ENCODE measurements at places on chromosomes 1 and 21.
A peak's percentile ranks its signal among the peaks of the same experiment; 100 is the strongest.

DNA sequence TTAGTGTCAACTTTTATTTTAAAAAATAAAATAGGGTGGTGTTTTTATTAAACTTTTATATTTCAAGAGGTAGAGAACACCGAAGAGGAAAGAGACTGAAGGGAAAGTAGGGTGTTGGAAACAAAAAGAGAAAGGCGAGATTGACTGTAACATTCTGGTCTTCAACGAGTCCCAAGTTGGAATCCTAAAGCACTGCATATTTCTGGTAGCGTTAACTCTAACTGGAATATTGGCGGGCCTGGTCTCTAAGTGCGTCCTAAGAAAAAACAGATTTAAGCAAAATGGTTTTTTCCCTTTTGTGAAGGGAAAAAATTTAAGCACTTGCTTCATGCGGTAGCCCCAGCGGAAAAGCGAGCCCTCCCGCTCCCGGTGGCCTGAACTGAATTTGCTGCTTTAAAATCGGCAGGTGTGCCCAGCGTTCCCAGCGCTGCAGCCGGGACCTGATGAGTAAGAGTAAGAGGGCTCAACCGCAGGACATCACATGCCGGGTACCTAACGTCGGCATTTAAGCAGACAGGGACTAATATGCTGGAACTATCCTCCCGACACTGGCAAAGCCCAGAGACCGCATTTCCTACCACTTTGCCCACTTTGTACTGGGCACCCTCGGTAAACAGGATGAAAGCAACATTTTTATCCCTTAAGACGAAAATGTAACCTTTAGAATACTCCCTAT is 30.5 kb upstream of the NFIA start:
- DNase-seq: no peak

DNA sequence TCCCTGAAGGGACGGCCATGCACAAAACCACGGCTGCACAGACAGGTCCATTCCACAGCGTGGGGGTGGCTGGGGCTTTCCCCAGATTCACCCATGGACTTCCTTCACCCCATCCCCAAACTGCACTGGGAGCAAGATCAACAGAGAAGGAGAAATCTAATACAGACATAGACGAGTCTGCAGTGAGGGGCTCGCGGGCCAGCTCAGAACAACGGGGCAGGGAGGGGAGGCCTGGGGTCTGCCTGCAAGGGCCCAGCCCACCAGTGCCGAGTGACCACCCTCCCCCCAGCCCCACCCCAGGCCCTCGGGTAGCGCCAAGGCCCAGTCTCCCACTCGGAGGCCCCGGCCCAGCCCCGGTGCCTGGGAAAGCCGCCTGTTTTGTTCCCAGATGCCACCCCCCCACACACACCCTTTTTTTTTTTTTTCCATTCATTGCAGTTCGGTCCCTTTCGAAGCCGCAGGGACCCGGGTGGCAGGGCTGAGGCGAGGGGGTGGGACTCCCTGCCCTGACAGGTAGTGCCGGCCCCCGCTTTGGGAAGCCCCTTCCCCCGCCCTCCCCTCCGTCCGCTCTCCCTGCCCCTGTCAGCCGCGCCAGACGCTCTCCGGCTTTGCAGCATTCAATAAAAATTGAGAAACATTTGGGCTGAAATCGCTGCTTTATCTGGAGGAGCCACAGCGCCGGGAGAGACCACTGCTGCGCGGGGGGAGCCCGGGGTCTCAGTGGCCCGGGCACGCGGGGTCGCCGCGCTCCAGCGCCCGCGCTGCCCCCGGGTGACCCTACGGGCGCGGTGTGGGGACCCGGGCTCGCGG is 543 bp upstream of the EPHB2 start:
- peak; percentile 15 for DNase-seq

- DNase-seq: no peak
Measured at GRCh38 chr1:155893389-155894142, 17.6 kb downstream of the RIT1 start.

- DNase-seq: no peak
Measured at GRCh38 chr21:16579538-16579937, 849.8 kb downstream of the USP25 start.

GRCh38 chr1:109784551-109785252 is 21.0 kb upstream of the EPS8L3 start:
- no peak for DNase-seq

DNA sequence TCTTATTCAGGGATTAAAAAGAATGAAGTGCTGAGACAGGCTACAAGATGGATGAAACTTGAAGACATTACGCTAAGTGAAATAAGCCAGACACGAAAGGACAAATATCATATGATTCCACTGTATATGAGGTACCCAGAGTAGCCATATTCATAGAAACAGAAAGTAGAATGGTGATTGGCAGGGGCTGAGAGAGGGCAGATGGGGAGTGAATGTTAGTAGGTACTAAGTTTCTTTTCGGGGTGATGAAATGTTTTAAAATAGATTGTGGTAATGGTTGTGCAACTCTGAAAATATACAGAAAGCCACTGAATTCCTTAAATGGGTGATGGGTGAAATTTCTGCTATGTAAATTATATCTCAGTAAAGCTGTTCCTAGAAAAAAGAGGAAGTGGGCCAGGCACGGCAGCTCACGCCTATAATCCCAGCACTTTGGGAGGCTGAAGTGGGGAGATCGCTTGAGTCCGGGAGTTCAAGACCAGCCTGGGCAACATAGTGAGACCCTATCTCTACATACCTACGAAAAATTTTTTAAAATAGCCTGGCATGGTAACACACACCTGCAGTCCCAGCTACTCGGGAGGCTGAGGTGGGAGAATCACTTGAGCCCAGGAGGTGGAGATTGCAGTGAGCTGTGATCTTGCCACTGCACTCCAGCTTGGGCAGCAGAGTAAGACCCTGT is 15.9 kb downstream of the SLC27A3 start:
- no peak for DNase-seq

DNA sequence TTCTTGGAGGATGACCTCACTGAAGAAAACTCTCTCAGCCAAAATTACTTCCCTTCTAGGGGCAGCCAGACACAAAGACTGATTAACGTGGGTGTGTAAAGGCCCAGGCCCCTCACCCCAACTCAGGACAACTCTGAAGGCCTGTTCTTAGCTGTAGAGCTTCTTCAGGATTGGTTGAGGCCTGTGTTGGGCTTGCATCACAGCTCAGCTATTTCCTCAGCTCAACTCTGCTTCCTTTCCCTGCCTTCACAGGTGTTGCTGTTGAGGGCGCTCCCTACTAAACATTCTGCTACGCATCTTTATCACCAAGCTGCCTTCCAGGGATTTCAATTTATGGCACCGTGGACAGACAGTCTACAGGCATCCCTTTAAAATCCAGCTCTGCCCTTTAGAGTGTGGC is 36.8 kb downstream of the MAB21L3 start:
- DNase-seq: no peak

DNA sequence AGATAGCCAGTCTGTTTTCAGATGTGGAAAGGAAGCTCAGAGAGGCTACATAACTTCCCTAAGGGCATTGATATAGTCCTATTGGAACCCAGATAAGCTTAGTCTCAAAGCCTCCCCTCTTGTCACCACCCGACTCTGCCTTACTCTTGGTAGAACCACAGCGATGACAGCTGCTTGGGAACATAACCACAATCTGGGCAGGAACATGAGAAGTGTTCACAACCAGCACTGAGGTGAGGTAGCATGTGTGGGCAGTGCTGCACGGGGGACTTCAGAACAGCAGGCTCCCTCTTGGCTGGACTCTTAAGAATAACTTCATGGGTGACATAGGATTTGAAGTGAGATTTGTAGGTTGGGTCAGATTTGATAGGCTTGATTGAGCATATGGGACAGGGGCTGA is 9.3 kb upstream of the S100A10 start:
- DNase-seq: no peak

DNA sequence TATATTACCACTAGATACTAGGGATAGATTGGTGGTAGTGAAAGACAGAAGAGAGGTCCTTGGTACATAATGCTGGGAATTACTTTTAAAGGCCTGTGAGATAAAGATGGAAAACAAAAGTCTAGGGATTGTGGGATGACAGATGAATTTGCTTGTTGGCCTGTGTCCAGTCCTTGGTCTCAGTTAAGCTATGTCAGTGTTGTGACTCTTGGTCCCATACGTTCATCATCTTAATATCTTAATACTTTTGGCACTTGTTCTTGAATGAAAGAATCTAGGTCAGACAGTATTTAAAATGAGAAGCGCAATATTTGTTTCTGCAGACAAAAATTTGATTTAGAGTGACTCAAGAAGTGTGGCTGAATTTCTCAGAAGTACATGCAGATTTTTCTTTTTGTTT is 7.6 kb downstream of the RPL5 start:
- no peak for DNase-seq

DNA sequence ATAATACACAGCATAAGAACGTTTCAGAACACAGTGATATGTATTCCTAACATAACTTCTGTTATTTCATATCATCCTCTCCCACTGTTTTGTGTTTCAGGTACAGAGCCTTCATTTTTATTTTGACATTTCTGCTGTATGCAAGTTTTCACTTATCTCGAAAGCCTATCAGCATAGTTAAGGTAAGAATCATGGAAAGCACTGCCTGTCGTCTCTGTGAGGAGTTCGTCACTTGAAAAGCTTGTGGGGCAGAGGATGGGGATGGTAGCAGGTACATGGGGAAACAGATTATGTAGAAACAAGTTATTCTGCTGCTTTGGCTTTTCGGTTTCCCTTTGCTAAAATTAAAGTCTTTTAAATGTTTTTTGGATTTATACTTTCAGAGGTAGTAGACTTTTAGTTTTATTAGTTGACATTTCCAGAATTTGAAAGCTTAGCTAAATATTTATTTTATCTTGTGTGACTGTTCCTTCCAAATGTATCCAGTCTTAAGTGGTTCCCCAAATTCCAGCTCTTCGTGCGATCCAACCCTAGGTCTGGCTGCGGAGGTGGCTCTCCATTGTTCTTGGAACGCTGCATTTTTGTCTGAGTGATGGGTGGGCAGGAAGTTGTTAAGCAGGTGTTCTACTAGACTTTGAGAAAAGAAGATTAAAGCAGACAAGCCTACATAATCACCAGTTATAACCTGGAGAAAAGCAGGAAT is 12.2 kb downstream of the SLC37A1 start:
- DNase-seq: no peak

- no peak for DNase-seq
Measured at GRCh38 chr1:206979379-206980043, 9.3 kb upstream of the FCAMR start.

- DNase-seq: no peak
Measured at GRCh38 chr1:220741825-220742224, 6.3 kb upstream of the MTARC2 start.

DNA sequence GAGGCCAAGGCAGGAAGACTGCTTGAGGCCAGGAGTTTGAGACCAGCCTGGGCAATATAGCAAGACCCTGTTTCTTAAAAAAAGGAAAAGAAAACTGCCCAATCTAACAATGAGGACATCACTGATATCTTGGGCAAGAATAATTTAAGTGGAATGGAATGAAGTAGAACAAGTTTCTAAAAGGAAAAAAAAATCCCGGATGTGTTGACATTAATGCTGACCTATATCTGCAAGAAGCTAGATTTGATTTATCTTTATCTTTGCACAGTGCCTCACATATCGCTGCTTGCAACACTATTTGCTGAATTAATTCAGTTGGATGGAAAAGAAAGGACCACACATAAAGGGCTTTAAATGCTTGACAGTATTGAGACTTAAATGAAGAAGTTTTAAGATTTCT is 27.8 kb downstream of the DIPK1A start:
- DNase-seq: no peak

- no peak for DNase-seq
Measured at GRCh38 chr1:28286111-28286510, 26.8 kb downstream of the SESN2 start.

DNA sequence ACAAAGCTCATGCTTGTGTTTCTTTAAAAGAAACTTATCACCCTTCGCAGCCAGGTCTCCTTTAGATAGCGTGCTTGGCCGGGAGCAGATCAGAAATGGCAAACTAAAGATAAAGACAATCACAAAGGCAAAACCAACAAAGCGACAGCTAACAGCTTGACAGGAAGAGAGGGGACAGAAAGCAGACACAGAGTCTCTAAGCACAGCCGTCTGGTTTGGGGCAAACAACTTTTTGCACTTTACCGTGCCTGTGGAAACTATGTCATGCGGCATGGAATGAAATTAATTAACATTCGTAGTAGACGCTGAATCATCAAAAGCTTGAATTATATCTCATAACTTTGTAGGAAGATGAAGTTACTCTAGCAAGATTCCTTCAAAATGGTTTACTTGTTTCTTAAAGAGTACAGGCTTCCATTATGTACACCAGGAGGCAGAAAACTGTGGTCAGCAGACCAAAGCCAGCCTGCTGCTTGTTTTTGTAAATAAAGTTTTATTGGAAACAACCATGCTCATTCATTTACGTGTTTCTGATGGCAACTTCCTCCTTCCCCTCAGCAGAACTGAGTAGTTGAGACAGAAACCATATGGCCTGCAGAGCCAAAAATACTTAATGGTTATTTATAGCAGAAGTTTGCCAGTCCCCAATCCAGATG is 183.2 kb downstream of the KIF26B start:
- no peak for DNase-seq

GRCh38 chr1:231590453-231591198 is 36.0 kb upstream of the DISC1 start:
- no peak for DNase-seq

GRCh38 chr1:69120817-69121216 is 446.9 kb upstream of the LRRC7 start:
- DNase-seq: no peak

GRCh38 chr1:155166471-155167165 is 6.5 kb downstream of the KRTCAP2 start:
- DNase-seq: no peak

GRCh38 chr1:160768295-160768657 is 27.7 kb upstream of the LY9 start:
- peak; percentile 81 for DNase-seq

- no peak for DNase-seq
Measured at GRCh38 chr1:68848017-68848416, 351.1 kb upstream of the DEPDC1 start.

- DNase-seq: no peak
Measured at GRCh38 chr1:38336301-38336923, 289.8 kb upstream of the POU3F1 start.

DNA sequence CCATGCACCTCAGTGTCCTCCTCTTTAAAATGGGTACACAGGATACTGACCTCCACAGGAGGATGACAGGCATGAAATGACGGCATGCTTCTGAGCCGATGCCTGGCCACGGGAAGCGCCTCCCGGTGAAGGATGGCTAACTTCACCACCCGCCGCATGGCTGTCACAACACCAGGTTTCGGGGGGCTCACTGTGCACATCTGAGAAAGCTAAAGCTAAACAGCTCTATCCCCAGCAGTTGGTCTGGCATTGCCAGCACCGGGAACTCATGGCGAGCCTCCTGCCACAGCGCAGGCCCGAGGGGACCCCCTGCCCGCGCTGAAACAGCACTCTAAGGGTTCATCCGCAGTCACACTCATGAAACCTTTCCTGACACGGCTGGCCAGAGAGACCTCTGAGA is 16.0 kb downstream of the NPHP4 start:
- no peak for DNase-seq

DNA sequence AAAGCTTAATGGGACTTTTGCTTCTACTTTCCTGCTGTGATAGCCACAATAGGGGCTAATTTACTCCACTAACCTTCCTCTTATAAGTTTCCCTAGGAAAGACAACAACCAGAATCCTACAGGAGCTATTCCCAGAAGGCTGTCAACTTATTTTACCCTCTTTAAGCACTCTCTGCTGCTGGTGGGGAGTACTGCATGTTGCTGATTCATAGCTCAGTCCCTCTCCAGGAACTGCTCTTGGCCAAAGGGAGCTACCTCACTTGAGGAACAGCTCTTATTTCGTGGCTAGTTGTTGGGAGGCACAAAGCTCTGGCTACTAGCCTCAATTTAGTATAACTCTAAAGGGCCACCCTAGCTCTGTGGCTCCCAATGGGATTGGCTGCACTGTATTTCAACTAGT is 37.2 kb downstream of the ADSS2 start:
- DNase-seq: no peak

GRCh38 chr1:180925471-180926051 is 12.9 kb downstream of the KIAA1614 start:
- DNase-seq: no peak

Measured in stimulated activated CD4-positive, alpha-beta T cell treated with anti-CD3 and anti-CD28 coated beads, Interleukin-2, amount 100 ng/mL, for 48 hours (primary cell).